Esophagus muscularis mucosa (tissue), 4 donors: ENCODE measurements at places on chromosomes 7 and 10.

DNA sequence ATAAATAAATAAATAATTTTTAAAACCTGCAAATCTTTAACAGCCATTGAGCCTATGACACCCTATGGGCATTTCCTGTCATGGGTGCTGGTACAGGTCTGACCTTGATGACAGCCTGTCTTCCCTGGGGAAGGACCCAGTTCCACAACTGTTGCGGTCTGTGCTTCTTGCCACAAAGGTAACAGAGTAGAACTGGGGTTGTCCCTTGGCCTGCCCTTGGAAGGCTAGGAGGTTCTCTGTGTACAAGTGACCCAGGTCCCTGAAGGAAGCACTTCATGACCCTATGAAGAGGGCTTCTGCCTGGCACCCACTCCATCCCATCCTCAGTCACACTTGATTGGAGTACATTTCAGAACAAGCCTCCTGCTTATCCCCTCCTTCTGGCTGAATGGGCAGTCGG is 66.9 kb downstream of the OGDH start:
- H3K27me3 ChIP-seq = no peaks in the 10 kb centered on the region
- H3K4me3 ChIP-seq = no peak overlapping the region
- no peak overlapping the region for H3K27ac ChIP-seq
- no peak for DNase-seq

GRCh38 chr7:107014387-107015023 is 30.0 kb upstream of the PRKAR2B start:
- H3K36me3 ChIP-seq = no peaks in the 10 kb centered on the region
- no peaks in the 10 kb centered on the region for H3K4me1 ChIP-seq
- no peaks in the 10 kb centered on the region for H3K27me3 ChIP-seq
- no peak overlapping the region for H3K27ac ChIP-seq
- no peak overlapping the region for H3K4me3 ChIP-seq

DNA sequence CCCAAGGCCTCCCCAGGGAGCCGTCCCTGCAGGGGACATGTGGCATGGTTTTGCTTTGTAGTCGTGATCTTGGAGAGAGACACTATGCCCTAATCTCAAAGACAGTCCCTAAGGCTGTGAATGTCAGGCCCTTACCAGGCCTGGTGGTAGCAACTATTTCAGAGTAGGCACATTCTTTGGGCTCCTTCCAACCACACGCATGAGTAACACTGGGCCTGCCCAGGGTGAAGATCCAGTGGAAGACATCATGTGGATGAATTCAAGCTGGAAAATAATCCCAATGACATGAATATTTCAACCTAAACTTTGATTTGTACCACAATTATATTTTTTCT is 39.5 kb upstream of the INSIG1 start:
- H3K4me3 ChIP-seq = peak overlapping the region; percentile 10
- peaks cover 28% of the 10 kb centered on the region for H3K27me3 ChIP-seq
- H3K4me1 ChIP-seq = peaks cover 18% of the 10 kb centered on the region
- peak overlapping the region; percentile 73 for H3K27ac ChIP-seq

DNA sequence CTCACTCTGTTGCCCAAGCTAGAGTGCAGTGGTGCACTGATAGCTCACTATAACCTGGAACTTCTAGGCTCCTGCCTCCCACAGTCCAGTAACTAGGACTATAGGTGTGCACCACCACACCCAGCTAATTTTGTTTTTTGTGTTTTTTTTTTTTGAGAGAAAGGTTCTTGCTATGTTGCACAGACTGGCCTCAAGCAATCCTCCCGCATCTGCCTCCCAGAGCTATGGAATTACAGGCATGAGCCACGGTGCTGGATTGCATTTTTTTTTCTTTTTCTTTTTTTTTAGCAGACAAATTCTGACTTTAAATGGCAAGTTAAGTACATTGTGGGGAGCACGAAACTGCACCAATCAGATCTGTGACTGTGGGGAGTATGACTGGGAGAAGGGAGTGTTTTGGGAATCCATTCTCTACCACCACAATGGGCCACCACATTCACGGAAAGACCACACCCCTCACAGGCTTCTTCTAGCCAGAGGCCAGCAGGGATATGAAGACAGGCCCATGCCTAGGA is 58.1 kb upstream of the MSMB start:
- peak; percentile 45 for DNase-seq
- H3K36me3 ChIP-seq = no peaks in the 10 kb centered on the region
- H3K27ac ChIP-seq = no peak overlapping the region

- no peaks in the 10 kb centered on the region for H3K36me3 ChIP-seq
- H3K27ac ChIP-seq = no peak overlapping the region
- H3K27me3 ChIP-seq = no peaks in the 10 kb centered on the region
- H3K4me3 ChIP-seq = no peak overlapping the region
- DNase-seq = no peak
Measured at GRCh38 chr10:105718207-105718995, 1077.3 kb downstream of the SORCS3 start.

- no peaks in the 10 kb centered on the region for H3K4me1 ChIP-seq
- H3K27me3 ChIP-seq = no peaks in the 10 kb centered on the region
- no peak overlapping the region for H3K27ac ChIP-seq
- no peak overlapping the region for H3K4me3 ChIP-seq
Measured at GRCh38 chr7:152862856-152863255, 103.3 kb downstream of the ACTR3B start.

GRCh38 chr7:94908323-94909178 is 1.2 kb downstream of the PPP1R9A start:
- no peak for DNase-seq
- H3K27ac ChIP-seq = peak overlapping the region; percentile 86
- H3K27me3 ChIP-seq = no peaks in the 10 kb centered on the region
- peaks cover 34% of the 10 kb centered on the region for H3K4me1 ChIP-seq
- peak overlapping the region; percentile 73 for H3K4me3 ChIP-seq

GRCh38 chr7:47460251-47460989 is 121.5 kb downstream of the TNS3 start:
- H3K27me3 ChIP-seq = no peaks in the 10 kb centered on the region
- peaks cover 32% of the 10 kb centered on the region for H3K4me1 ChIP-seq
- no peaks in the 10 kb centered on the region for H3K36me3 ChIP-seq
- no peak overlapping the region for H3K27ac ChIP-seq

- H3K4me3 ChIP-seq = no peak overlapping the region
- no peaks in the 10 kb centered on the region for H3K4me1 ChIP-seq
- no peak overlapping the region for H3K27ac ChIP-seq
- H3K27me3 ChIP-seq = no peaks in the 10 kb centered on the region
- DNase-seq = no peak
- H3K36me3 ChIP-seq = no peaks in the 10 kb centered on the region
Measured at GRCh38 chr7:108307194-108307593, 149.0 kb downstream of the NRCAM start.

DNA sequence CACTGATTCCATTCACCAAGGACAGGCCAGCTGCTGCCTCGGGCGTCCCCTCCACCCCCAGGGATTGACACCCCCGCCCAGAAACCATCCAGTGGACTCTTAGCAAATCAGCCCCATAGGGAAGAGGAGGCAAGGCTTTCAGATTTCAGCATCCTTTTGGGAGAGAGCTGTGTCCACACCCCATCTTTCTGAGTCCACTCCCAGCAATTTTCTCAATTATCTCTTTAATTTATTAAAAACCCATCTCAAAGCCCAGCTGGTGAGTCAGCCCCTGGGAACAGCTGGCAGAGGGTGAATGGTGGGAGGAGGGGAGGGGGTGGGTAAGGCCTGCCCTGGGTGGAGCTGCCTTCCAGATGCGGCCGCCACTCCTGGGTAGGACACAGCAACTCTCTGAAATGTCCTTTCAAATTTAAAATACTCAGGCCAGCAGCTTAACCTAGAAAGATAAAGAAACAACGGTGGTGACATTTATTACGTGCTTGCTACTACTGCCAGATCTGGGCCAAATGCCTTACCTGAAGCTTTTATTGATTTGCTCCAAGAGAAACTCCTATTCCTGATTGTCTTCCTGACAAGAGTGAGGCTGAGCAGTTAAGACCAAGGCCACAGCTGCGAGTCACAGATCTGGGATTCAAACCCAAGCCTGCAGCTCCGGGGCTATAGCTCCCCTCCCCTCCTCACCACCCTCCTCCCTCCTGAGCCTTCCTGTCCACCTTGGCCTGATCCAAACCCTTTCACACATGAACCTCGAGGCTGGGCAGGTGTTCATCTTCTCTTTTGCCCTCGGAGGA is 120.4 kb downstream of the RGS10 start:
- DNase-seq = no peak
- no peaks in the 10 kb centered on the region for H3K27me3 ChIP-seq
- no peak overlapping the region for H3K4me3 ChIP-seq
- H3K27ac ChIP-seq = peak overlapping the region; percentile 44

- H3K36me3 ChIP-seq = no peaks in the 10 kb centered on the region
- H3K4me1 ChIP-seq = peaks cover 10% of the 10 kb centered on the region
- no peak overlapping the region for H3K4me3 ChIP-seq
- H3K27me3 ChIP-seq = no peaks in the 10 kb centered on the region
- no peak overlapping the region for H3K27ac ChIP-seq
- no peak for DNase-seq
Measured at GRCh38 chr7:65265933-65266519, 107.6 kb upstream of the ZNF92 start.

GRCh38 chr10:72303424-72304128 is 29.9 kb downstream of the DDIT4 start:
- H3K27ac ChIP-seq = no peak overlapping the region
- no peak for DNase-seq
- no peaks in the 10 kb centered on the region for H3K36me3 ChIP-seq

DNA sequence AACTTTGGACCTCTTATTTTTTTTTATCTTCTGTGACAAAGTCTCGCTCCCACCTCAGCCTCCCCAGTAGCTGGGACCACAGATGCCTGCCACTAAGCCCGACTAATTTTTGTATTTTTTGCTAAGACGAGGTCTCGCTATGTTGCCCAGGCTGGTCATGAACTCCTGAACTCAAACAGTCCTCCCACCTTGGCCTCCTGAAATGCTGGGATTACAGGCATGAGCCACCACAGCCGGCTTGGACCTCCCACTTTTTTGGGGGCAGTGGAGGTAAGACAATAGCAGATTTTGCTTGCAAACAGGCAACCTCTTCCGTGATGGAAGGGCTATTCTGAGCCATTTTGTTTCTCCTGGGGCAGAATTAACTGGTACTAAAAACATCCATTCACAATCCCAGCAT is 1.2 kb upstream of the TRRAP start:
- DNase-seq = no peak
- H3K27ac ChIP-seq = no peak overlapping the region
- H3K27me3 ChIP-seq = no peaks in the 10 kb centered on the region
- H3K4me3 ChIP-seq = no peak overlapping the region
- peaks cover 9% of the 10 kb centered on the region for H3K36me3 ChIP-seq

- H3K27me3 ChIP-seq = no peaks in the 10 kb centered on the region
- peaks cover 12% of the 10 kb centered on the region for H3K4me1 ChIP-seq
- no peaks in the 10 kb centered on the region for H3K36me3 ChIP-seq
- DNase-seq = no peak
Measured at GRCh38 chr10:76444034-76444800, 1012.8 kb downstream of the LRMDA start.

GRCh38 chr10:21888959-21889358 is 114.6 kb downstream of the DNAJC1 start:
- H3K27me3 ChIP-seq = no peaks in the 10 kb centered on the region
- DNase-seq = no peak
- H3K36me3 ChIP-seq = peaks cover 9% of the 10 kb centered on the region
- no peaks in the 10 kb centered on the region for H3K4me1 ChIP-seq
- H3K27ac ChIP-seq = no peak overlapping the region
